ENCODE measurements at places on chromosomes 12 and 14.
A peak's percentile ranks its signal among the peaks of the same experiment; 100 is the strongest.

GRCh38 chr14:105660816-105661531, 134.6 kb downstream of the TMEM121 start:
- no peak for DNase-seq

DNA sequence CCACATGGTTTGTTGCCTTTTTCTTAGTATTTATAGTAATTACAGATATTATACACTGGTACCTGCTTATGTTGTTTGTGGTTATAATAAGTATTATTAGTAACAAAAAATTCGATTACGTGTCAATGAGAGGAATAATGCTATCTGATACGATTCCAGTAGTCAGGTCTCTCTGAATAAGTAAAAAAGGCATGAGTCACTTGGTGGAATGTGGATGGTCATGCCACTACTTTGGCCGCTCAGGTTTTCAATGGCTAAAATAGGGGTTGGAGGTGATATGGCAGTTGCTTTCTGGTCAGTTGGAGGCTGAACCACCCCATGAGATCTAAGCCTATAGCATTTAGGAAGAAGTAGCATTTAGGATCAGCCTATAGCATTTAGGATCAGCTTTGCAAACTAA, 255.9 kb downstream of the NPAS3 start:
- DNase-seq = no peak

- DNase-seq = no peak
Observed at GRCh38 chr12:7221486-7221885, 32.0 kb downstream of the PEX5 start.

GRCh38 chr12:5083955-5084849, 40.5 kb downstream of the KCNA5 start:
- peak; percentile 74 for DNase-seq

GRCh38 chr12:48618541-48618940, 48.7 kb upstream of the LALBA start:
- peak; percentile 85 for DNase-seq

DNA sequence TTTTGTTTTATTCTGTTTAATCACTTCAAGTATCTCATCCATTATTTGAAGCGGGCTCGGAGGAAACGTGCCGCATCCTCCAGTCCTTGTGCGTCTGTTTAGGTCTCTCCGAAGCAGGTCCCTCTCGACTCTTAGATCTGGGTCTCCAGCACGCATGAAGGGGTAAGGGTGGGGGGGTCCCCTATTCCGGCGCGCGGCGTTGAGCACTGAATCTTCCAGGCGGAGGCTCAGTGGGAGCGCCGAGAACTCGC, 311 bp upstream of the LGR5 start:
- no peak for DNase-seq

- DNase-seq = no peak
Observed at GRCh38 chr14:96052541-96053247, 13.5 kb downstream of the C14orf132 start.

DNA sequence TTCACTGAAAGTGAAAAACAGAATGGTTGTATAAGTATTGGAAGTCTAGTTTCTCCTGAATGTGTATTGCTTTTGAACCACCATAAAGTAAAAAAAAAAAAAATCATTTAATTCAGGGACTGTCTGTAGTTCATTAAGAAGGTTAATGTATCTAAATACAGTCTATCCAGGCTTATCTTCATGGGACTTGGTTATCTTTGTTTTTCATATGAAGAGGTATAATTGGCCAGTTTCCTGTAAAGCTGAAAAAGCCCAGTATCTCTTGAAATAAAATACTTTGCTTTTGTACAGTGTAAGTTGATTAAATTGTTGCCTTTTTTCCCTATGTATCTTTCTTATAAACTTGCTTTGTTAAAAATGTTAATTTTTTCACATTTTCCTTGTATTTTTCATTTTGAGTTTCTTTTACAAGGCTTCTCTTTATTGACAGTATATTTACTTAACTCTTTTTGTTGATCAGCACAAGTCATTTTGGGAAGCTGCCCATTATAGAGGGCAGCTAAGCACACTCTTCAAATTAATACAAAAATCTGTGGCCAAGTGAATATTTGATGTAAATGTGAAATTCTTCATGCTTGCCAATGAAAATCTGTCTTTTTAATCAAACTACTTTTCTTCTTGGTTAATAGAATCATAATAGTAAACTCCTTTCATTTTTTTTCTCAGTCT, 156.0 kb downstream of the TMTC3 start:
- no peak for DNase-seq

DNA sequence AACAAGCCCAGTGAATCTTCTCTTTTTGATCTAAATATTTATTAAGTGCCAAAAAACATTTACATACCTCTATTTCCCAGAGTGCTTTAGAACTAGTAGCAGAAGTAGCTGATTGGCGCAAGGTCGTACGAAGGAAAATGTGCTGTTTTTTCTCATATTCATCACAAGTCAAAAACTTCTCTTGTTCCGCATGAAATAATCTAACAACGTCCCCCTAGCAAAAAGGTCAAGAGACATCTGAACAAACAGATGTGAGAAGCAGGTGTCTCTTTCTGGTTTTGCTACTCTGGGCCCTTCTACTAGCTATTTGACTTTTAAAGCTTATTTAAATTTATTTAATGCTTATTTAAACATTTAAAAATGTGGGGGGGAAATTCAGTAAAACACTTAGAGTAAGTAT, 117.8 kb downstream of the ITPR2 start:
- no peak for DNase-seq

DNA sequence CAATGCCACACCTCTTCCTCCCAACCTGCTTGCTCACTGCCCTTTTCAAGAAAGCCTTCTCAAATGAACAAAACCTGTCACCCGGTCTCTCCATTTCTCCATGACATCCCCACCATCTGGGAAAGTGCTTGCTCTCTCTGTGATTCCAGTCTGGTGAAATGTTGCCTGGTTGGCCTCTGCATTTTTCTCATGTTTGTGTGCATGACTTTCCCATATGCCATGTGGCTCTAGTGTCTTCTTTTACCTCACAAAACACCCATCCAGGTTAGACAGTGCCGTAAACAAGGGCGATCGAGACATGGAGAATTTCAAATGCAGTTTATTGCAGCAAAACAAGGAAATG, 5.8 kb downstream of the KRT1 start:
- no peak for DNase-seq

DNA sequence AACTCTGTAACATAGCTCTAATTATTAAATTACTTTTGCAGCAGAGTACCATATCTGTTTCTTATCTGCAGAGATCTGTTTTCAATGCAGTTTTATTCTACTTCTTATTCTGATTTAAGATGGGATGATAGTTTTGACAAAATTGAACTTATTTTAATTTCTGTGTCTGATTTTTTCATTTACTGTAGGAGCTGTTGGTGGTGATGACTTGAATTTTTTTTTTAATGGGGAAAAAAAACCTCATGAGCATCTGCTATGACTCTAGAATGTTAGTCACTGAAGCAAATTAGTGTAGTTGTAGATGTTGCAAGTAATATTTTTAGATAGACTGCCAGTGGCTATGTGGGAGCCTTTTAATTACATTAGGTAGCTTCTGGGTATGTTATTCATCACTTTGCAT, 23.4 kb downstream of the DNM1L start:
- no peak for DNase-seq

DNA sequence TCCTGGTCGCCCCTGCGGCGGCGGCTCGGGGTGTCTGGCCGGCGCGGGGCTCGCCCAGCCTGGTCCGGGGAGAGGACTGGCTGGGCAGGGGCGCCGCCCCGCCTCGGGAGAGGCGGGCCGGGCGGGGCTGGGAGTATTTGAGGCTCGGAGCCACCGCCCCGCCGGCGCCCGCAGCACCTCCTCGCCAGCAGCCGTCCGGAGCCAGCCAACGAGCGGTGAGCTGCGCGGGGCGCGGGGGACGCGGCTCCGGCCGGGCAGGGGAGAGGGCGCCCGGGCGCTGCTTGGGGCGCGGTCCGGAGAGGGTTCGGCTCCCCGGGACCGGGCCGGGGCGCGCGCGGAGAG, at the start of gene LGALS3:
Gene LGALS3 (plus strand): TSS at position 167 of the 342 bp plus-strand sequence. CDS start 8,122 bp downstream, outside the sequence.
- DNase-seq = peak; percentile 73

DNA sequence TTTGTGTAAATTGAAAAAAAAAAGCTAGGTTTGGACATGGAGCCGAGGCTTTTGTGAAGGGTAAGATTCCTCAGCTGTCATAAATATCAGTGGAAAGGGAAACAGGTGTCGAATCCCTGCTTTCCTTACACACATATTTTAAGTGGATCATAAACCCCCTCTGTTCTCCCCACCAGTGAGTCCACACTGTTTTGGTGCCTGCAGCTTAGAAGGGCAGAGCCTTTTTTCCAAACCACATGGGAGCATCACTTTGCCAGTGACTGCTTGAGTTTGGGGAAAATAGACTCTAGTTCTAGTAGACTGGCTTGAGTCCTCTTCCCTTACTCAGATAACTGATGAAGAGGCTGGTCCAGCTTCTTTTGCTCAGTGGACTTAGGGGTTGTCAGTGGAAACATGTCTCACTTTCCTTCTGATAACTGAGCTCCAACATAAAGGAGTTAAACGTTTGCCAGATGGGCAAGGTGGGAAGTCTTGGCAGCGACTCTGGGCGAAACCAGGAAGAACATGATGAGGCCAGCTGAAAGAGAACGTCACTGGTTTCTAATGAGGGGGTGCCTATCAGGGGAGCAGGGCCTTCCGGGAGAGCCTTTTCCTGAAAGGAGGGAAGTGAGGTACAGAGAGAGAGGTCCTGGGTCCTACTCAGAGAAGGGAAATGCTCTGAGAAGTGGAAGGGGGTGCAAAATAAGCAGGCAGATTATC, 168.1 kb upstream of the PARP11 start:
- DNase-seq = no peak

DNA sequence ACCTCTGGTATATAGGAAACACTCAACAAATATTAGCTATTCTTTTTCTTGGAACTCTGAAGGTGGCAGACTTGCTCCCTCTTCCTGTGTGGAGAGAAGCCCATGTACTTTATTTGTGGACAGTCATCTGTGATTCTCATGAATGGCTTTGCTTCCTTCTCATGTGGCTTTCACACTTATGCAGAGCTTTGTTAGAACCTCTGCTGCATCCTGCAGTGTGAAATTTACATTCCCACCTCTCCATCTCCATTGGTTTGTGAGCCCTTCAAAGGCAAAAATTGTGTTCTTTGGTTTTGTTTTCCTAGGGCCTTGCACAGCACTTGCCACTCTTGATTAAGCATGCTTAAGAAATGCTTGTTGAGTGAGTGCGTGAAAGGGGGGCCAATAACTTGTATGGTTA, 51.9 kb downstream of the BICD1 start:
- DNase-seq = peak; percentile 21

GRCh38 chr14:59944909-59945308, 25.0 kb downstream of the LRRC9 start:
- DNase-seq = peak; percentile 4

DNA sequence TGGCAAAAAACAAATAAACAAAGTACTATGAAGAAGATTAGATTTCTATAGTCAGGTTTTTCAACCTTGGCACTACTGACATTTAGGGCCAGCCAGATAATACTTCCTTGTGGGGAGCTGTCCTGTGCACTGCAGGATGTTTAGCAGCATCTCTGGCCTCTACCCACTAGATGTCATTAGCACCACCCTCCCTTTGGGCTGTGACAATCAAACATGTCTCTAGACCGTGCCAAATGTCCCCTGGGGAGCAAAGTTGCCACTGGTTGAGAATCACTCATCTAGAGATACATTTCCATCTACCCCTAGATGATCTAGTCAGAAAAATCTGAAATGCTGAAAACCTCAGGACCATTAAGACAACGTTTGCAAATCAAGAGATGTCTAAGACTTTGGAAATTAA, 29.9 kb downstream of the SRRM4 start:
- no peak for DNase-seq

GRCh38 chr12:2960996-2961616, 1.9 kb downstream of the TEAD4 start:
- no peak for DNase-seq

DNA sequence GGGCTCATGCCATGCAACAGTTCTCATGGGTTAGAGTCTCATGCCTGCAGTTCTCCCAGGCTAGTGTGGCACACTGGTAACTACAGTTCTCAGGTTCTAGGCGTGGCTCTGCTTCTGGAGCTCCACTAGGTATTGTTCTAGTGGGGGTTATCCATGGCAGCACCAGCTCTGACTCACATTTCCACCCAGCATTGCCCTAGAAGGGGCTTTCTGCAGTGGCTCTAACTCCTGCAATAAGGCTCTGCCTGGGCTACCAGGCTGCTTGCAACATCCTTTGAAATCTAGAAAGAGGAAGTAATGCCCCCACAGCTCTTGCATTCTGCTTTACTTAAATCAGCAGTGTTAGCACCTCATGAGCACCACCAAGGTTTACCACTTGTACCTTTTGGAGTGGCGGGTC, 220.3 kb upstream of the ARID2 start:
- DNase-seq = peak; percentile 21

- no peak for DNase-seq
Observed at GRCh38 chr12:123655420-123655819, 15.5 kb upstream of the TCTN2 start.

DNA sequence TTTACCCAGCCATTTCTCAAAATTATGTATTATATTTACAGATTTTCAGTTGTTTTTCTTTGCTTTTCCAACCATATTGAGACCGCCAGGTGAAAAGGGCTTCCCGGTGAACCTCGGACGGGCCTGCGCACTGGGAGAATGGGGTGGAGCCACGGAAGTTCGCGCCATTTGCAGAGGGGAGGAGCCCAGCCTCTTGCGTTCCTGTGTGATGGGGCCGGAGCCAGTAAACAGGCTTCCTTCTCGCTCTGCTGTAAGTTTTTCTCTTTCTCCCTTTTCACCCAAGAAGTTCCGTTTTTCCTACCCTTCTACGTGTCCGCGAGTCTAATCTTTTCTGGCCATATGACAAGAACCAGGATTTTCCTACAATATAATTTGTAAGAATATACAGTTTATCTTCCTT, 1108.8 kb upstream of the SEL1L start:
- peak; percentile 58 for DNase-seq

DNA sequence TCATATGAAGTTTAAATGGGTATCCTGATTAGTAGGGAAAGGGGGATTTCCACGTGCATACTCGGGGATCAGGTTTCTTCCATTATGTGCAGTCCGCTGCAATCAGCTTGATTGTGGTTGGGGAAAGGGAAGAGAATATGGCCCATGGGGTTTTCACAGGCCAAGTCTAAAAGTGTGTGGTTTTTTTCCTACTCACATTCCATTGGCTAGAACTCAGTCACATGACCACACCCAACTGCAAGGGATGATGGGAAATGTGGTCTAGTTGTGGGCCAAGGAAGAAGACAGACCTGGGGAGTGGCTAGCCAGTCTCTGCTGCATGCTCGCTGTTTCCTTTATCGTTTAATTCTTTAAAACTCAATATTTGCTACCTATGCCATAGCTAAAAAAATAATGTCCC, 105.1 kb downstream of the PRIMA1 start:
- DNase-seq = peak; percentile 49

Measured in SK-MEL-5 (cell line).